ENCODE measurements at places on chromosomes 7 and 10.
A peak's percentile ranks its signal among the peaks of the same experiment; 100 is the strongest.

DNA sequence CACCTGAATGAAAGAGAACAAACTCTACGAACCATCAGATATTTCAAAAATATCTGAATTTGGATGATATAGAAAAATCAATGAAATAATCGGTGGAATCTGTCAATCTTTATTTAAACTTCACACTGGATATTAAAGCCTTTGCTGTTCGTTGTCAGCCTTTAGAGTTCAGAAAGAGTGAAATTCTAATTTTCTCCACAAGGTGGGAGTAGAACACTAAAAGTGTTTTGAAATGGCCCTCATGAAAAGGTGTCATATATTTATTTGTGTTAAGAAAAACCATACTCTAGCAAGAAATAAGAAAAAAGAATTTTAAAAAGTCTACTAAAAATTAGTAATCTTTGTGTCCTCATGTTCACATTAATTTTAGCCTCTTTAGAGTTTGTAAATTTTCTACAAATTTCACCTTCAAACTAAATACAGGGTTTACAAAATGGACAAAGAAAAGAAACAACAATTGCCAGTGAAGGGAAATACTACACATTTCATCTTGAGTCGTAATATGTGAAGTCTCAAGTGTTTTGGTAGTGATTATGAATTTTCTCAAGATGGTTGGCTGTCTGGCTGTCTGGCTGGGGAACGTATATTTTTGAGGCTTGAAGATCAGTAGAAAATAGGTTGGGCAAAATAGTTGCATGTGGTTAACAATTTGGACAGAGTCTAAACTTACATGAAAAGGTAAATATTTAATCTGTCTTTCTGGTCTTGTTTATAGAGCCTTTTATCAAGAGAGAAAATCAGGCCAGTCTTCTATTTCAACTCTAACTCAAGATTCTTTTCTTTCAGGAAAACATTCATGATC is 43.7 kb downstream of the DNAJB9 start:
- peak; percentile 40 for DNase-seq

GRCh38 chr7:98879198-98879978 is 1.1 kb downstream of the TRRAP start:
- peak; percentile 46 for DNase-seq

DNA sequence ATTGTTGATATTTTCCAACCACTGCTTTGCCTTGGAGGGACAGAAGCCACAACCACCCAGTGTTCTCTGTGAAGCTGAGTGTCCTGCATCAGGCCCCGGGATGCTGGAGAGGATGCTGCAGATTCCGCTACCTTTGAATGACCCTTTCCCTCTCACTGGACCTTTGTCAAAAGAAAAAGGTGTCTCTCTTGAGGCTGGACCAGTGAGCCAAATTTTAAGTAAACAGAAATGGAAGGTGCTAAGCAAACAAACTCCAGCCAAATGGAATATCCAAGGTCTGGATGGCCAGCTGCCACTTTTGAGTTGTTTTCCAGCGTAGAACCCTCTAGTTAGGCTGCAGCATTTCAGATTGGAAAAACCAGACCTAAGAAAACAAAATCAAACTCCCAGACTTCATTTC is 145.5 kb downstream of the TRIL start:
- no peak for DNase-seq

DNA sequence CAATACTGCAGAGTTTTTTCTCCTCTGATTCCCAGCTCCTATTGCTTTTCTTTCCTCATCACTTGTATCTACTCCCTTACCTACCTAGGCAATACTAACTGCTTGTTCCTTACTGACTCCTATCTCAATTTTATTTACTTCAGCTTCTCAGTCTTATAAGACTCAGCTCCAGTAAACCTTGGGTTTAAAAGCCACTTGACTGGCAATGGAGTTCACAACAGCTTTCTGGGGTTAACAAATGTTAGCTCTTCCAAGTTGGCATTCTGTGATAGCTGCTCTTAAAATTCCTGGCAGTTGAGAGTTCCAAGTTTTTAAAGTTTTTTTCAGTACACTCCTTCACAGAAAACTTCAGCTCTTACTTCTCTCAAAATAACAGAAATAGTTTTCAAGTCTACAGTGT is 14.2 kb downstream of the ATAD1 start:
- DNase-seq, result no peak

DNA sequence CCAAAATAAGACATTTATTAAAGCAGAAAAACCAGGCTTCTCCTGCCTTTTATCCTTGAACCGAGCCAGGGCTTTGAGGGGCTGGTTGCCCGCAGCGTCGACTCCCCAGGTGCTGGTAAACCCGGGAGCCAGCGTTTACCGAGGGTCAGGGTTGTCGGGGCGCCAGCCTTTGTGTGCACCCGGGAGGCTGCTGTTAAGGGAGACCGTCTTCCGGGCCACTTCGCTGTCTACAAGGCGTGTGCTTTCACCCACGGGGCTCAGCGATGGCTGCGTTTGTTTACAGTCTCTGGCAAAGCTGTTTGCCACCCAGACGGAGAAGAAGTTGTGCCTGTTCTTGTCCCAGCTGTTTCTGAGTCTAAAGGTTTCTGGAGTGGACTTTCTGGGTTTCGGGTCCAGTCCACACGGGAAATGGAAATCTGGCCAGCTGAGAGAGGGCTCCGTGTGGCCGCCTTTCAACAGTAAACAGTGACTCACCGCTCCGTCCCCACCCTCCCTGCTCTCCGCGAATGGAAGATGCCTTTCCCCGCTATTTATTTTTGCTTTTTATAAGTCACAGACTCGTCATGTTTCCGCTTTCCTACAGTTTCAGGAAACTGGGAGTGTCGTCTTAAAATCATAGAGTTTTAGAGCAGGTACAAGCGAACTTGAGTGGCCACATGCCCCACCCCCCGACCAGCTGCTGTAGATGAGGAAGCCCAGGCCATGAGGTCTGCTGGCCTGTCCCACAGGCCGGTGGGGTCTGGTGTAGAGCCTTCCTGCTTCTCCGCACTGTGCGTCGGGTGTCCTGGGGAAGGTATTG is 2.2 kb downstream of the MAFK start:
- DNase-seq, result peak; percentile 89

GRCh38 chr10:43202657-43203447 is 64.0 kb downstream of the RASGEF1A start:
- DNase-seq, result no peak

- no peak for DNase-seq
These were observed at the start of gene PAXIP1 for GRCh38 chr7:155003092-155003375. Gene PAXIP1 (minus strand): TSS chr7:155003124. CDS start chr7:155002929, 195 bp downstream.

DNA sequence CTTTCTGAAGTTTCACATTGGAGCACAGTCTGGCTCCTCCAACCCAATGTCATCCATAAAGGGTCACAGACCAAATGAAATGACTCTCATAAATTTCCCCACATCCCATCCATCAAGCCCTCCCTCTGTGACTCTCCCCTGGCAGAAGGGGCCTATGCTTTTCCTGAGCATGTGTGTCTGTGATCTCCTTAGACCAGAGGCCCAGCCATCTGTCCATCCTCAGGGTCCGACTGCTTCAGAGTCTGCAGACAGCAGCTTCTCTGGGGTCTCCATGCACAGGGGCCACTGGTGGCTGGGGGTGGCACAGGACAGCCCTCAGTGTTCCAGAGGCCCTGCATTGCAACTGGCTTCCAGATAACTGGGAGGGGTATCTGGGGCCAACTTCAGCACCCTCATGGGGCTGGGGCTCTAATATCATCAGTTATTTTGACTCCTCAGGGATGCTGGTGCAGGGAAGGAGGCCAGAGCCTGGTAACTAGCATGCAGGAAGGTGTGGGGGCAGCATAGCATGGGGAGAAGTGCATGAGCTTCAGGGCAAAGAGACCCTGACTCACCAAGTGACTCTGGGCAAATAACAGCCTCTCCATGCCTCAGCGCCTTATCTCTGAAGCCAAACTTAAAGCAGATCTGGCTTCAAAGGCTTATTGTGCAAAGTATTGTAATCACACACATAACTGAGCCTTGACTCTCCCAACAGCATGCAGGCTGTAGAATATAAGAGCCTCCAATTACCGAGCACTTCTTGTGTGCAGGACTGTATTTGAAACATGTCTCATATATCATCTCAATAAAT is 266.9 kb downstream of the GRID1 start:
- no peak for DNase-seq

DNA sequence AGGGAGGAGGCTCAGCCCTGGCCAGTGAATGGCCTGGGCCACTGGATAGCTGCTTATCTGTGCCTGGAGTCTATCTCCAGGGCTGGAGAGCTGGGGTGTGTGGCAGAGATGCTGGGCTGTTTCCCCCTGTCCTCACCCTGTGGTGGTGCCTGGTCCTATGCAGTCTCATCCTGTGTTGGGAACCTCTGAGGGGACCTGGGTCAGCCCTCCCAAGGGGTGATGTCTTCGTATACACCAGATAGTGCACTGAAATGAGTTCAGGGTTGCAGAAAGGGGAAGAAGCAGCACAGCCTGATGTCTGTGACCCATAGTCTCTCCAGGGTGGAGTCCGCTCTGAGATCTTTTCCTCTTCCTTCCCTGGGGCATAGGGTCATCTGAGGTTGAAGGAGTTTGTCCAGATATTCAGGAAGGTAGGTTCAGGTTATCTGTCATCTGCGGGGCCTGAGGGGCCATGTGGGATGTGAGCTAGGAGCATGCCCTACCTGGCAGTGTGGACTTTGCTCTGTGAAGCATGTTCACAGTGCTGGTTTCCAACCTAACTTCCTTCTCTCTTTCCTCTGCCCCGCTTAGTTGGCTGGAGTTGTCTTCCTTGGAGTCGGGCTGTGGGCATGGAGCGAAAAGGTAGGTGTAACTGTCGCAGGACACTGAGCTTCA is 33.4 kb upstream of the SH2D4B start:
- DNase-seq, result no peak

DNA sequence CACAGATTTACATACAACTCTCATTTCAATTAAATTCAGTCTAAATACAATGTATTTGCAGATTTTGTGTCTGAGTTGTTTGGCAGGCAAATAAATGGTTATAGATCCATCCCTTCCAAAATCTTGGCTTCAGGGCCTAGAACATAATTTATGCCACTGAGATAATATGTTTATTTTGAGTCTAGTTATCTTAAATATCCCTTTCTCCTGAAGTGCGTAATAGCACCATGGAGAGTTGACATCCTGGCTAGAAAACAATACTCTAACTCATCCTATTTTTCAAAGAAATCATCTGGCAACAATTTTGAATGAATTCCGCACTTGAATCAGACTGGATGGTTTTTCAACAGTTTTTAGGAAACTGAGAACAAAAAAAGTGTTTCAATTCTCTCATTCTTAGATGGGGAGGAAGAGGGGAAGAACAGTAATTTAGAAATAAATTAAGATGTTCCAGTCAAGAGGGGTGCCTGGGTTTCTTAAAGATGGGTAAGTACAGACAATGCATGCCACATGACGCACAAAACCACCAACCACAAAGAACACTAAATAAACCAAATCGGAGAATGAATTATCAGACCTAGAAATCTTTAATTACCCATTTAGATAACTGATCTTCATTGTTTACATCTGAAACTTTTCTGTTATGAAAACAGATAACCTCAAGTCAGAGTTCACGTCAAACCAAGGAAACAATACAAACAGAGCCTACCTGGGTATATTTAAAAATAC is 228.7 kb upstream of the PTN start:
- DNase-seq, result no peak

DNA sequence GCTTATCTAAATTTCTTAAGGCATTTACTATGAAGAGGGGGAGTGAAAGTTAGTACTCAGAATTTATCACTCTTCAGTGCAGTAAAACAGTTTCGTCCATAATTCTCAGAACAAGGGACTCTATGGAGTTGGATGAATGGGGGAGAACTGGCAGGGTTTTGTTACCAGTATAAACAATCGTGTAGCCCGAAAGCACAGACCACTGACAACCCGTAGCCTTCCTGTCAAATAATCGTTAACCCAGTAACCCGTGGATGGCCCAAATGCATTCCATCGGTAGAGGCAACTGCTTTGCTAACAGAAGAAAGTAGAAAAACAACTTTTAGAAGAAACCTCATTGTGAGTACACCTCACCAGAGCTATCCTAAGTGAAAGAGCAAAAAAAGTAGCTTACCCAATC is 583.9 kb downstream of the NXPH1 start:
- DNase-seq, result no peak

GRCh38 chr7:55288070-55288824 is 76.9 kb upstream of the LANCL2 start:
- DNase-seq, result peak; percentile 11

DNA sequence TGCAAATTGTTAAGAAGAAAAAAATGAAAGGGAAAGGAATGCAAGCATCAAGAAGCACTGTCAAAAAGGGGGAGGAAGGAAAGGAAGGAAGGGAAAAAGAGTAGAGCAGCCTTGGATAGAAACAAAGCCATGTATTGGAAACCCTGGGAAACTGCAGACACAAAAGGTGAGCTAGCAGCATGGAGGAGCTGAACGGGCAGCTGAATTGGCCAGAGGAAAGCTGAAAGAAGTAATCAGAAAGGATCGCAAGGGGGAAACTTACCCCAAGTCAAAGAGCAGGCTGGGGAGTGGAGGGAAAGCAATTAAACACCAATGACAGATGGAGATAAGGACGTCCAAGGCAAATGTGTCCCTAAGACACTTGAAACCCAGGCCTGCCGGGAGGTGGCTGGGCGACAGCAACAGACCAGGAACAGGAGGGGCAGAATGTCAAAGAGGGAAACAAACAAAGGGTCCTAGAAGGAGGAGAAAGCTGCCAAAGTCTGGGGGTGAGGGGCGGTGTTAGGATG is 93.8 kb upstream of the SVIL start:
- no peak for DNase-seq

- DNase-seq, result no peak
These were observed 244.5 kb downstream of the GATA3 start for GRCh38 chr10:8298896-8299570.

GRCh38 chr10:29055101-29055500 is 233.8 kb upstream of the LYZL1 start:
- DNase-seq, result no peak

GRCh38 chr10:12564173-12564572 is 214.8 kb downstream of the CAMK1D start:
- DNase-seq, result no peak

GRCh38 chr7:142414135-142414534 is 156.3 kb upstream of the PRSS58 start:
- no peak for DNase-seq

GRCh38 chr7:17590221-17590620 is 291.8 kb downstream of the AHR start:
- DNase-seq, result no peak

DNA sequence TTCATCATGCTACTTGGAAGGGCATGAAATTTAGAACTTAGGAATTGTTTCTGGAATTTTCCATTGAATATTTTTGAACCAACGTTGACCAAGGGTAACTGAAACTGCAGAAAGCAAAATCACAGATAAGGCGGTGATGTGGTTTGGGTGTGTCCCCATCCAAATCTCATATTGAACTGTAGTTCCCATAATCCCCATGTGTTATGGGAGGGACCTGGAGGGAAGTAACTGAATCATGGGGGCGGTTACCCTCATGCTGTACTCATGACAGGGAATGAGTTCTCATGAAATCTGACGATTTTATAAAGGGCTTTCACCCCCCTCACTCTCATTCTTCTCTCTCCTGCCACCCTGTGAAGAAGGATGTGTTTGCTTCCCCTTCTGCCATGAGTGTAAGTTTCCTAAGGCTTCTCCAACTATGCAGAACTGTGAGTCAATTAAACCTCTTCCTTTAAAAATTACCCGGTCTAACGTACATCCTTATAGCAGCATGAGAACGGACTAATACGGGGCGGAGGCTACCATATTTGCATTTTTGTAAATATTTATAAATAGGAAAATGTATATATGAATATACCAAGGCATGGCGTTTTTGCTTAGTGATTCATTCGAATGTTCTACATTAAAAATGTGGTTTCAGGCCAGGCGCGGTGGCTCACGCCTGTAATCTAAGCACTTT is 12.4 kb downstream of the NMT2 start:
- no peak for DNase-seq

Measured in HFFc6 (cell line).